ENCODE measurements at places on chromosomes 2 and 18.
A peak's percentile ranks its signal among the peaks of the same experiment; 100 is the strongest.

DNA sequence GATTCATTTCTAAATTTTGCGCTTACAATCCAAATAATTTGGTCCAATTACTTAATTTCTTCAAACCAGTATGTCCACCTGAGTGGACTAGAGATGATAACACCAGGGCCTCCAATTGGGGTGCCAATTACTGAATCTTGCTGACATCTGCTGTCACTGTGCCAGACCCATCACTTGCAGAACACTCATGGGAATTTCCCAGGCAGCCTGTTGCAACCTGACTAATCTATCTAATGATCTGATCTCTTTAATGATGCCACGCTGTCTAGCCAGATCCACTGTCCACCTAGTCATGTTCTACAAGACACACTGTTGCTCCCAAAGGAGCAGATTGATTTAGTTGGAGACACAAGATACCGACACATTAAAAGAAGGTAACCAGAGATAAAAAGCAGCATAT, 11.8 kb upstream of the LRP1B start:
- DNase-seq = no peak
- no peaks in the 10 kb centered on the region for H3K36me3 ChIP-seq
- no peaks in the 10 kb centered on the region for H3K4me1 ChIP-seq
- H3K27ac ChIP-seq = no peak overlapping the region

GRCh38 chr2:44936715-44937687, 4.5 kb upstream of the SIX3 start:
- H3K4me3 ChIP-seq = no peak overlapping the region
- H3K4me1 ChIP-seq = peaks cover 24% of the 10 kb centered on the region
- no peak for DNase-seq

DNA sequence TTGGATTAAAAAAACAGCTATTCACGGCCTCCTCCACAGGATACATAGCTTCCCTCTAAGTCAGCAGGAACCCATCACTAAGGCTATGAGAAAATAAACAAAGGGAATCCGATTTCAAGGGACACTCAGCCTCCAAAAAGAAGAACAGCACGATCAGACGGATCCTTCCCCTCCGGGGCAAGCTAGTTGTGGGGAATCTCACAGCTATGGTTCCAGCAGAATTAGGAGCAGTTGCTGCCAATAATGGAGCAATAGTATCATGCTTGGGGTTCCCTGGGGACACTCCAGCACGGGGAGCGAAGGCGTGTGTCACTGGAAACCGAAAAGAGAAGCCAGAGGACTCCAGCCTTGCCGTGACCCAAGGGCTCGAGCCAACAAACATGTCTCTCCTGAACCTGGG, 163.1 kb downstream of the TTC32 start:
- no peaks in the 10 kb centered on the region for H3K4me1 ChIP-seq
- H3K27ac ChIP-seq = peak overlapping the region; percentile 58
- no peak overlapping the region for H3K4me3 ChIP-seq
- DNase-seq = no peak
- H3K27me3 ChIP-seq = no peaks in the 10 kb centered on the region
- no peaks in the 10 kb centered on the region for H3K36me3 ChIP-seq

GRCh38 chr18:49135877-49136276, 185.1 kb upstream of the SMAD7 start:
- no peak for DNase-seq
- H3K4me3 ChIP-seq = no peak overlapping the region
- H3K4me1 ChIP-seq = no peaks in the 10 kb centered on the region
- H3K36me3 ChIP-seq = no peaks in the 10 kb centered on the region
- H3K27ac ChIP-seq = no peak overlapping the region

GRCh38 chr2:120486946-120487345, 141.0 kb downstream of the INHBB start:
- H3K27ac ChIP-seq = no peak overlapping the region
- H3K4me3 ChIP-seq = no peak overlapping the region
- DNase-seq = no peak
- no peaks in the 10 kb centered on the region for H3K4me1 ChIP-seq

DNA sequence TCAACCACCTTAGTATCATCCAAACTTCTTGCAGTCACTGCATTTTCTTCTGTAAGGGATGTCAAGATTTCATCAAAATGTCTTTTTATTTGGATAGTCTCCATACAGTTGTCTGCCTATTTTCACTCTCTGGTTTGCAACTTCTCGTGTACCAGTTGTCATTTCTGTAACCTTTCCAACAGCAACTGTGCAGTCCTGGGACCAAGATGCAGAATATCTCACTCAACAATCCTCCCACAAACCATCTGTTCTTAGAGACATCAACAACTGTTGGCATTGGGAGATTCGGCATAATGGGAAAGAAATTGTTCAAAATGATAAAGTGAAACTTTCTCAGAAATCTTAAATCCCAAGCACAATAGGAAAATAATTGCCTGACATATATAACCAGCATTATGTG, 933.6 kb upstream of the SLC39A10 start:
- no peaks in the 10 kb centered on the region for H3K4me1 ChIP-seq
- no peaks in the 10 kb centered on the region for H3K36me3 ChIP-seq

DNA sequence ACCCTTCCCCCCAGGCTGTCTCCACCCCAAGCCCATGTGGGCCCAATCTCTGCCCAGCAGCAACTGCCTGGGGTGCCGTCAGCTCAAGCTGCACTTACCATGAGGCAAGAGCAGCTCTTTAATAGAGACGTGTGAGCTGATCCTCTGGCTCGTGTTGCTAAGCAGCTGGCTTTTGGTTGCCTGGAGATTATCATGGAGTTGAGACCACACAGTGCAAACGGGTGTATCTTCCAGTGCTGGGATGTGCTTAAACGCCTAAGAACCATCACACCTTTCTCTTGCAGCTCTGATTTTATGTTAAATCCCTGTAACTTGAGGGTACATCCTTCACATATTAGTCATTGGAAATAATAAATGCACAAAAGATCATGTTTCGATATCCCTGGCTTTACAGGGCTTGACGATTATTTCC, 271.1 kb downstream of the PRKCE start:
- H3K4me1 ChIP-seq = peaks cover 27% of the 10 kb centered on the region
- H3K4me3 ChIP-seq = no peak overlapping the region
- H3K27me3 ChIP-seq = no peaks in the 10 kb centered on the region
- no peak overlapping the region for H3K27ac ChIP-seq
- no peaks in the 10 kb centered on the region for H3K36me3 ChIP-seq
- no peak for DNase-seq

DNA sequence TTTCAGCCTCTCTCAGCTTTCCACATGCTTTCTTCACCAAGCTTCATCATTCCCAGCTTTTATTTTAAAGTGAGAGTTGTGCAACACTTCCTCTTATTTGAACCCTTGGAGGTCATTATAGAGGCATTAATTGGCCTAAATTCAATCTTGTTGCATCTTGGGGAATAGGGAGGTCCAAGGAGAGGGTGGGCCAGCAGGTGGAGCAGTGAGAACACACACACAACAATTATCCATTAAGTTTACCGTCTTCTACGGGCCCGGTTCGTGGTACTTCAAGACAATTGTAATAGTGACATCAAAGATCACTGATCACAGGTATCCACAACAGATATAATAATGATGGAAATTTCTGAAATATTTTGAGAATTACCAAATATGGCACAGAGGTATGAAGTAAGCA, 457.2 kb upstream of the SMIM21 start:
- no peaks in the 10 kb centered on the region for H3K27me3 ChIP-seq
- no peak overlapping the region for H3K27ac ChIP-seq

DNA sequence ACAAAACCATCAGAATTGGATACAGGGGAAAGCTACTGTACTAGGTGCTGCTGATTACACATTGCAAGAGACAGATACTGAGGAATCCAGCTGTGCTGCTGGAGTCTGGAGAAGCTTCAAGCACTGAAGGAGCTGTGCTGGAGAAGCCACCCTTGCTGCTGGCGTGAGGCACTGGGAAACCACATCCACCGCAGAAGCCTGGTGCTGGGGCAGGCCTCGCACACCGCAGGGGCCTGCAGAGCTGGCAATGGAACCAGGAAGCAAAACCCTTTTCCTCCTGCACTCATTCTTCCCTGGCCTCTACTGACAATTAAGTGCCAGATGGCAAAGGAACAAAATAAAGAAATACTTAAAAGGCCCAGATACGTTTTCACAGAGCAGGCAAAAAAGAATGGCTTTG, 94.4 kb upstream of the MSH6 start:
- no peaks in the 10 kb centered on the region for H3K27me3 ChIP-seq
- H3K27ac ChIP-seq = no peak overlapping the region
- no peak for DNase-seq

DNA sequence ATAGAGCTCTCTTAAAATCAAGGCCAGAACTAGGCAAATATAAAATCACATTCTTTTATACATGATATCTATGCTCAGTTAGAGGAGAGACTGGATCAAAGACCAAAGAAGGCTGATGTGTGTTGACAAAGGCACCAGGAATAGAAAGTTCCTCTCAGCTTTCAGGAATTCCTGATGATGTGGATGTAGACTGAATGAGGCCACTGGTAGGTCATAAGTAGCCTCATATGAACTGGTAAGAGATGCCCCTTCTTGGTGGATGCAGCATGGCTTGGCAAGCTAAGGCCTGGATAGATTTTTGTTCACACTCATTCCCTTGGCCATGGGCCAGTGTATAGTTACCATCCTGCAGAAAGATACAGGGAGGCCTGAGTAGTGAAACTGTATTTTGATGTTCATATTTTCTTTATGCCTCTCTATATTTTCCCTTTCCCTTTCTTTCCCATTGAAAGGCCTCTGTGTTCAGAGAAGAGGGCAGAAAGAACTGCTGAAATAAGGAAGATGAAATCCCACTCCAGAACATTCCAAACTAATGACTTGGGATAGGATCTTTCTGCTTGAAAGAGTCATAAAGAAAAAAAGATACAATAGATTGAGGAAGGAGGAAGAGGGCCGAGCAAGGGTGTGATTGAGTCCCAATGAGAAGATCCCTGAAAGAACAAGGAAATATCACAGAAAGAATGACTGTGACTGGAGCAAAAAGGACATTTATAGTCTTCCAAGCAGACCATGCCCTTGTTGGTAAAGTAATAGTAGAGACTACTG, 2182.7 kb upstream of the PIK3C3 start:
- no peaks in the 10 kb centered on the region for H3K36me3 ChIP-seq
- H3K4me1 ChIP-seq = no peaks in the 10 kb centered on the region
- H3K27me3 ChIP-seq = no peaks in the 10 kb centered on the region
- no peak overlapping the region for H3K27ac ChIP-seq
- no peak overlapping the region for H3K4me3 ChIP-seq

DNA sequence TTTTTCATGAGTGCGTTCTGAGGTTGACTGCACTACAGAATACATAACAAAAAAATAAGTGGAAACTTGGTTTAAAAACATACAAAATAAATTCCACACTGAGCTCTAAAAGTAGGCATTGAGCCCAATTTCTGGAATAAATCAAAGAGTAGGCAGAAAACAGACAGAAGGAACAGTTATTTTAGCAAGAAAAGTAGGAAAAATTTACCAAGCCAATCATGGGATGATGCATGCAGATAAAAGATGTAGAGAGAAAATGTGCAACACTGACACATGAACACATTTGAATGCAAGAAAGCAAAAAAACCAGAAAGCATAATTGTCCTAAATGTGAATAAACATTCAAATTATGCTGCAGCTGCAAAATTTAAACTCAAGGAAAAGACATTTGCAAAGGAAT, 308.3 kb downstream of the DLGAP1 start:
- H3K27ac ChIP-seq = no peak overlapping the region
- no peaks in the 10 kb centered on the region for H3K36me3 ChIP-seq
- H3K27me3 ChIP-seq = no peaks in the 10 kb centered on the region
- H3K4me1 ChIP-seq = no peaks in the 10 kb centered on the region
- no peak overlapping the region for H3K4me3 ChIP-seq

DNA sequence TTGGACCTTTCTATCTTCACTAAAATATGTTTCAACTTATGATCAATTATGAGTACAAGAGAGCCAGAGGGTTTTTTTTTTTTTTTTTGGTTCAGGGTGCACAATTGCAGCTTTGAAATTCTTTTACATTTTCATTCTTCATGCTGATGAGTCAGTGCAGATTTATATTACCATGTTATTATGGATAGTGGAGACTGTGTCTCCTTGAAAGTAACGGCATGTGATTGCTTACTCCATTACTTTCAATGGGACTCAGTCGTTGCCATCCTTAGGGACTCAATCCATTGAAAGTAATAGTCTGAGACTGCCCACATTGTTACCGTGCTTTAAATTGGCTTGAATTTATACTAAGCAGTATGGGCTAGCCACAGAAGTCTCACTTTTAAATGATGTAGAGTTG, 286.5 kb upstream of the FANCL start:
- H3K4me3 ChIP-seq = no peak overlapping the region
- no peaks in the 10 kb centered on the region for H3K27me3 ChIP-seq
- no peak overlapping the region for H3K27ac ChIP-seq
- H3K4me1 ChIP-seq = no peaks in the 10 kb centered on the region

DNA sequence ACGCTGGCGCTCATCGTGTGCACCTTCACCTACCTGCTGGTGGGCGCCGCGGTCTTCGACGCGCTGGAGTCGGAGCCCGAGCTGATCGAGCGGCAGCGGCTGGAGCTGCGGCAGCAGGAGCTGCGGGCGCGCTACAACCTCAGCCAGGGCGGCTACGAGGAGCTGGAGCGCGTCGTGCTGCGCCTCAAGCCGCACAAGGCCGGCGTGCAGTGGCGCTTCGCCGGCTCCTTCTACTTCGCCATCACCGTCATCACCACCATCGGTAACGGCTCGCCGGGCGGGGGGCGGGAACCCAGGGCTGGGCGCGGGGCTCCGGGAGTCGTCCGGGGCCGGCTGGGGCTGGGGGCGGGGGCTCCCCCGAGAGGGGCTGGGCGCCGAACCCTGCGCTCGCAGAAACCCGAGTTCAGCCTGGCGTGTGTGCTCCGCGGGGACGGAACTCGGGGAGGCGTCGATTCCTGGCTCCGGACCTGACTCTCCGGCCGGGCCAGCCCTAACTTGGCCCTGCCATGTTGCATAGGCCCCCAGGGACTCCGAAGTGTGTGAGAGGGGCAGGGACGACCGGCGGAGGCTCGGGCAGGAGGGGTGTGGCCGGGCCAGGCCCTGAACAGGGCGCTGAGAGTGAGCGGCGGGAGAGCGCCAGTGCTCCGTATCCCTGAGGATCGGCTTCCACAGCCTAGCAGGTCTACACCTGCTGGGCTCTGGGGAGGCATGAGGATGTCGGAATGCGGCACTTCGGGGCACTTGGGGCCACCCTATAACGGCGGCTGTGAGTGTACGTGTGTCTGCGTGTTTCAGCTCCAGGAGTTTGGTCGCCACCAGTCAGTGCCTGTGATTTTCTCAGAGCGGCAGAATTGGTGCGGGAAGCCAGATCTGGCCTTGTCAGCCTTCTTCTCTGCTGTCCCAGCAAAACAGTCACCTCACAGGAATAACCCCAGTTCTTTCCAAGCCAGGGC, 651 bp downstream of the KCNK3 start:
- H3K27me3 ChIP-seq = peaks cover 51% of the 10 kb centered on the region
- peaks cover 11% of the 10 kb centered on the region for H3K4me1 ChIP-seq
- peak overlapping the region; percentile 47 for H3K27ac ChIP-seq

Data from upper lobe of right lung (tissue), 1 donor.